ENCODE measurements at places on chromosomes 13 and 19.

DNA sequence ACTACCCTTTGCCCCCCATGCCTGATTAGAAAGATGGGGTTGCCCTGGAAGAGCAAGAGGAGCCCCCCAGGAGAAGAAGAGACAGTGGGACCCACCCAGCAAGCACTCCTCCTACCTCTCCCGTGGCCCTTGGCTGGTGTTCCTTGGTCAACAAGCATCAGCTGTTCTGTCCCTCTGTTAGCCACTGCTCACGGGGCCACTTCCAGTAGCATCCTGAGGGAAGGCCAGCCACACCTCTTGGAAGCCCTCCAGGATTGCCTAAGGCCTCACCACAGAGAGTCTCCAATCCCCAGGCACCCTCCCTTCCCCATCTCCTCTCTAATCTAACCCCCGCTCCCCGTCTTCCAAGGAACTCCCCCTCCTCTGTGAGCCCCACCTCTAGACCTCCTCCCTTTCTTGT lies 15.1 kb upstream of the DPP9 start:
- no peak for DNase-seq

GRCh38 chr13:110137680-110138009 lies 169.3 kb downstream of the COL4A1 start:
- peak; percentile 66 for DNase-seq

DNA sequence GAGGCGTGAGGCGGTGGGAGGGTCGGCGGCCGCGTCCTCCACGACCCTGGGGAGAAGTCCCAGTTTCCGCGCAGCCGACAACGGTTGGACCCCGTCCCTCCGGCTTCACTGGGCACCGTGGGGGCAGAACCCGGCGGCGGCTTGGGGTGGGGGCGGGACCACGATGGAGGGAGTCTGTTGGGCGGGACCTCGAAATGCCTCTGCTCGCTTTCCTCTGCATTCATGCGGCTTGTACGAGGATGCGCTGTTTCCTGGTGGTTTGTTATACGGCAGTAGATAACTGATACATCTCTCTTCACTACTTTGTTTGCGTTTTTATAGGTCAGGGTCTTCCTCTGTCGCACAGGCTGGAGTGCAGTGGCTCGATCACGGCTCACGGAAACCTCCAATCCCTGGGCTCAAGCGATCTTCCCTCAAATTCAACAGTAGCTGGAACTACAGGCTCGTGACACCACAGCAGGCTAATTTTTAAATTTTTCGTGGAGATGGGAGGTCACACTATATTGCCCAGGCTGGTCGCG lies 24.6 kb upstream of the ZNF846 start:
- no peak for DNase-seq

GRCh38 chr19:21910318-21910717 lies 74.3 kb upstream of the ZNF43 start:
- DNase-seq = no peak

GRCh38 chr13:84443463-84443862 lies 561.2 kb upstream of the SLITRK1 start:
- no peak for DNase-seq

GRCh38 chr13:113809934-113810333 lies 50.9 kb downstream of the TMEM255B start:
- DNase-seq = no peak

All from eye (tissue), 1 donor.